H4 (cell line): ENCODE measurements at places on chromosomes 2 and 18. TPM values are rescaled to one million over a fixed set of nuclear protein-coding genes. Genes with fewer than 3 reads are reported as not detected.

GRCh38 chr2:178263159-178263860, 69.0 kb downstream of the OSBPL6 start:
- DNase-seq, result no peak

Gene MC2R
- total RNA-seq, result not detected in 2 replicates

DNA sequence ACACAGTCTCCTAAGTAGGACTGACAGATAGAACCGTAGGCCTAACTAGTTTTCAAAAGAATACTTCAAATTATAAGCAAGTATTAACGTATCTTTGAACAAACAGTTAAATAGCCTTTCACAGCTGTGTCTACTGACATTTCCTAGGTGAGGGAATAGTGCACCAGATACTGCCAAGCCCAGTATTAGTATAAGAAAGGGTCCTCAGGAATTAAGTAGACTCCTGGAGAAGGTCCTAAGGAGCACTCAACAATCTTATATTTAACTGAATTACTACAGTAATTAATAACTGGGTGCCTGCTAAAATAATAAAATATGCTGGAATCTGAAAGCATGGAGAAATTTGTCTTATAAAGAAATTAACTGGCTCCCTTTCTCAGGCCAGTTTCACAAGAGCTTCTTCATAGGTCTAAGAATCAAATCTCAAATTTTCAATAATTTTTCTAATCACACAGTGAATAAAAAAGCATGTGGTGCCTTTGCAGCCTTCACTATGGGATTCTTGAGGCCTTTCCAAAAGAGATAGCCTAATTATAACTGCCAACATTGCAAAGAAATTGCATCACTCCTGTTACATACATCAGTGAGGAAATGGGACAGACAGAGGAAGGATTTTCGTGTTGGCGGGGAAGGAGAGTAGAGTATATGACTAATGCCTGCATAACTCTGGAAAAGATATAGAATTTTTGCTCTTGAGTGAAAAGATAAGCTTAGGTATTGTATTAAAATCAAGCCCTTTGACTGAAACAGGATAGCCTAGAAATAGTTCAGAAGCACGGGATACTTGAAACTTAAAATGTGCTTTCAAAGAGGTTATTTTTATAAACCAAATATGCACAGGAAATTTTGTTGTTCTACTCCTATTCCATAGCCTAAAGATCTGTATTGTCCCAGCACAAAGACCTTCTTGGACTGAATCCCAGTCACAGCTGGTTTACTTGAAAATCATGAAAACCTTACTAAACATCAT, 228.6 kb upstream of the STK17B start:
- peak; percentile 84 for DNase-seq

Gene ABCA12
- total RNA-seq, result 0.02 and 0.04 TPM in 2 replicates

DNA sequence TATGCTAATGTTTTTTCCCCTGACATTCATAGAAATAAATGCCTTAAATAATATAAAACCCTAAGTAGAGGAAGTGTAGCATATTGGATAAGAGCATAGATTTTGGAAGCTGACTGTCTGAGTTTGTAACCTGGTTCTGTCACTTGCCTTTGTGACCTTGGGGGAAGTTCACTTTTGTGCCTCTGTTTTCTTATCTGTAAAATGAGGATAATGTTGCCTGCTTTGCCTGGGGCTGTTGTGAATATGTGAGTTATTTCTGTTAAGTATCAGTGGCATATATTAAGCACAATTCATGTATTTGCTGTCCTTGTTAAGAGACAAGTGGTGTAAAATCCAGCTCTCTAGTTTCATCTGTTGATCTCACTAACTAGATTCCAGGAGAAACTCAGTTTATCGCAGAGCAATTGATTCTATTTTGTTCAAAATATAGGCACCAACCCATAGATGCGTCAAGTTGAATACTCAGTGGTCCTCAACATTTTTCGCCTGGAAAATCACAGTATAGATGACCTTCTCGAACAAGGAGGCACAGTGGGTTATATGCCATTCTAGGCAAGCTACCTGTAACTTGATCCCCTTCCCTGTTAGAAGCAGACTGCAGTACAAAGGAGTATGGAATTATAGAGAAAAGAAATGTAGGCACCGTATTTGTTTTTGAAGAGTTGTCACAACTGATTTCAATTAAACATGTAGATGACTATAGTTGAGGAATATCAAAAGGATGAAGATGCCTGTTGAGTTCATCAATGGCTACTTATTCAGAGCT, 67.0 kb downstream of the SOCS6 start:
- DNase-seq, result no peak

Gene CHRND
- total RNA-seq, result not detected in 2 replicates

Gene IL1B
- not detected in 2 replicates for total RNA-seq

GRCh38 chr2:134178138-134178877, 75.6 kb upstream of the MGAT5 start:
- DNase-seq, result no peak

- no peak for DNase-seq
Measured at GRCh38 chr2:174901075-174901474, 104.1 kb downstream of the CHN1 start.

DNA sequence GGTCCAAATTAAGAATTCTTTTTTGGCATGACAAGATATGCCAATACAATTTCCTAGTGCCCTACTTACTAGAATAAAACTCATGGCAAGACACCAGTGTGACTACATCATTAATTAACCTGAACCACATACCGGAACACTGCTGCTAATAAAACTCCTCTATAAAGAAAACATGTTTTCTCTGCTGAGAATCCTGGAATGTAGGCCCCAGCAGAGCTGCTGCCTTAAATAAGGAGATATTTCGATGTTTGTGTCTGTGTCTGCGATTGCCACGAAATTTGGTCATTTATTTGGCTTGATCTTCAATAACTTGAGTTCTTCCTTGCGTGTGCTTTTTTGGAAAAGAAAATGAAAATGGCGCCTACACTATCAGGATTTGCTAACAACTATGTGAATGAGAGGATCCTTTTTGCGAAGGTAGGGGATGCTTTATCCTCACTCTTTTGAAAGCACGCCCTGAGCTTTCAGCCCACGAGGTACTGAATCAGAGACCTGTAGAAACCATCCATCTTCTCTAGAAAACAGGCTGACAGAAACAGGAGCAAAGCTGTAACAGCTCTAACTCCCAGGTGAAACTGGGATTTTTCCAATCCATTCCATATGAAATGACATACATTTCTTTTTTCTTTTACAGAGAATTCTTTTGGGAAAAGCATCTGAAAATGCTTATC, 27.0 kb downstream of the KLF7 start:
- DNase-seq, result no peak

- no peak for DNase-seq
Measured at GRCh38 chr2:28093768-28094167, 203.2 kb downstream of the BABAM2 start.

DNA sequence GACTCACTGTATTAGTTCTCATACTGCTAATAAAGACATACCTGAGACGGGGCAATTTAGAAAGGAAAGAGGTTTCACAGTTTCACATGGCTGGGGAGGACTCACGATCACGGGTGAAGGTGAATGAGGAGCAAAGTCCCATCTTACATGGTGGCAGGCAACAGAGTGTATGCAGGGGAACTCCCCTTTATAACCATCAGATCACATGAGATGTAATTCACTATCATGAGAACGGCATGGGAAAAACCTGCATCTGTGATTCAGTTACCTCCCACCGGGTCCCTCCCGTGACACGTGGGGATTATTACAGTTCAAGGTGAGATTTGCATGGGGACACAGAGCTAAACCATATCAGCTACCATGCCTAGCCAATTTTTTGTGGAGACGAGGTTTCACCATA, 168.2 kb downstream of the NEDD4L start:
- DNase-seq, result no peak

Gene FAM228A
- total RNA-seq, result not detected in 2 replicates

- no peak for DNase-seq
Measured at GRCh38 chr2:127514485-127514884, 11.8 kb downstream of the IWS1 start.

- no peak for DNase-seq
Measured at GRCh38 chr2:99888617-99889016, 253.8 kb downstream of the AFF3 start.
